Naive thymus-derived CD8-positive, alpha-beta T cell (primary cell): ENCODE measurements at places on chromosomes 5 and 9. TPM values are rescaled to one million over a fixed set of nuclear protein-coding genes. Genes with fewer than 3 reads are reported as not detected.
A peak's percentile ranks its signal among the peaks of the same experiment; 100 is the strongest.

DNA sequence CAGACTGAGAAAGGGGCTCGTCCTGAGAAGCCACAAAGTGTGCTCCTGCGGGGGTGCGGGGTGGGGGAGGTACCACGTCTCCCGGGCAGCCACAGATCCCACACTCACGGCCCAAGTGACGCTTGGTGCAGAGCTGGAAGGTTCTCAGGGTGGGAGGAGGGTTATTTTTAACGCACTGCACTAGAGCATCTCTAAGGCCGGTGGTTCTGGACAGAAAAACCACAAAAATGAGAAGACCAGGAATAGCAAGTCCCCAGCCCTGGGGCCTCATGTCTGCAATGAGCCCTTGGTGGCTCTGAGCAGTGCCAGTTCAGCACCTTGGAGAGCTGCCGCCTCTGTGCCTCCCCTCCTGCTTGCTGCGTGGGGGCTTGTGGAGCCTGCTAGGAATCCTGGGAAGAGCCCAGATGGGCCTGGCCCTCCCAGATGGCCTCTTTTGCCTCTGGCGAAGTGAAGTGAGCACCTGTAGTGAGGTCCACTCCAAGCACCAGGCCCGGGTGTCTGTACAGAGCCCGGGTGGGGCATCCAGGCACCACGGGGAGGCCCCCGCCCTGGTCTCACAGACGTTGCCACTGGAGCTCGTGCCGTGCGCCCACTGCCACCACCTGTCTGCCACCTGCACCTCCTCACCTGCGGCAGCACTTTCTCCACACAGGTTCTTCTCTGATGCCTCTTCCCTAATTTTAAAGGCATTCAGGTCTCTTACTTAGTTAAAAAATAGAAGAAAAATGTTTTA, 48.9 kb upstream of the CACNA1B start:
- no peak for DNase-seq

- DNase-seq: no peak
Observed at GRCh38 chr5:76685704-76686103, 30.2 kb upstream of the F2R start.

- DNase-seq: no peak
Observed at GRCh38 chr9:112233769-112234168, 58.7 kb upstream of the SUSD1 start.

- DNase-seq: peak; percentile 10
Observed at GRCh38 chr5:149959406-149960236, 937 bp upstream of the SLC26A2 start.

GRCh38 chr5:102048940-102049339, 247.1 kb downstream of the SLCO4C1 start:
- no peak for DNase-seq

DNA sequence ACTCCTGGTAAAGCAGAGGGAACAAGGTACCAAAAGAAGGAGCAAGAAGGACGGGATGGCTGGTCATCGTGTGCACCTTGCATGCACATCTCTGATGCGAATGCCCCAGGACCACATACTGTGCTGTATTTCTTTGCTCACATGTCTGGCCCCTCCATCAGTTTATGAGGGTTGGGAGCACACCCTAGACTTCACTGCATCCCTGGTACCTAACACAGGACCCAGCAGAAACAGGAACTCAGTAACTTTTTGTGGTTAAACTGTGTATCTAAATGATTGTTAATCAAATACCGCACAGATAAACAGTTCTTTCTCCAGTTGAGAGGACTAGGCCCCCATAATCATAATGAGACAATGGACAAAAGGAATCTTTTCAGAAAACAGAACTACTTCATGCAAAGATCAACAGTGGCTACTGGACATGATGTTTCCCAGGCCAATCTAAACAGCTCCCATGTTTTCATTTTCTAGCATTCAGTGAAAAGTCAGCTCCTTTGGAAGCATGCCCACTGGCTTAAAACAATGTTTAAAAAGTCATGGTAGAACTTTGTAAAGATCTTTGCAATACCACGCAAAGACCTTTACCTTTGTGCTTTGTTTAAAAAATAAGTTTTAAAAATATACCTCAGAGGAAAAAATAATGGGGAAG, 55.5 kb upstream of the IFNK start:
- no peak for DNase-seq

DNA sequence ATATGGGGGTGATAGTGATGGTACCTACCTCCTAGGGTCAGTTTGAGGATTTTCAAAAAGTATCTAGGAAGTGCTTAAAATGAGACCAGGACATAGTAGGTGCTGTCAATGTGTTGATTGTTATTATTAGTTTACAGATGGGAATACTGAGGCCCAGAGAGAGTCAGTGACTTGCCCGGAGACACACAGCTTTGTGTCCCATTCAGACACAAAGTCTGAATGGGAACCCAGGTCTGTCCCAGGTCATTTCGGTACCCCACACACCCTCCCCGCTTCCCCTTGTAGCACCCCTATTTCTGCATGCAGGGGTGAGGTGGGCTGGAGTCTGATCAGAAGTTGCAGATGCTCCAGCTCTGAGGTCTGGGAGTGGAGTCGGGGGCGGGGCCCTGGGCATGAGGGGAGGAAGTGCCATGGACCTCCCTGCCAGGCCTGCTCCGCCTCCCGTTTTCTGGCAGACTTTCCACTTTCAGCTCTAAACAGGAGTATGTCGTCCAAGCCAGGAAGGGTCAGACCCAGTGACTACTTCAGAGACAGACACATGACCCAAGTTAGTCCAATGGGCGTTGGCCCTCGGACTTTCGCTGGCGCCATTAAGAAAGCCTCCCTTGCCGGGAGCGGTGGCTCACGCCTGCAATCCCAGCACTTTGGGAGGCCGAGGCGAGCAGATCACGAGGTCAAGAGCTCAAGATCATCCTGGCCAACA, 3.2 kb upstream of the DBN1 start:
- DNase-seq: no peak

- DNase-seq: no peak
Observed at GRCh38 chr9:121826711-121827110, 175.3 kb downstream of the DAB2IP start.

Gene MRNIP
- polyA plus RNA-seq: 18.5 TPM

DNA sequence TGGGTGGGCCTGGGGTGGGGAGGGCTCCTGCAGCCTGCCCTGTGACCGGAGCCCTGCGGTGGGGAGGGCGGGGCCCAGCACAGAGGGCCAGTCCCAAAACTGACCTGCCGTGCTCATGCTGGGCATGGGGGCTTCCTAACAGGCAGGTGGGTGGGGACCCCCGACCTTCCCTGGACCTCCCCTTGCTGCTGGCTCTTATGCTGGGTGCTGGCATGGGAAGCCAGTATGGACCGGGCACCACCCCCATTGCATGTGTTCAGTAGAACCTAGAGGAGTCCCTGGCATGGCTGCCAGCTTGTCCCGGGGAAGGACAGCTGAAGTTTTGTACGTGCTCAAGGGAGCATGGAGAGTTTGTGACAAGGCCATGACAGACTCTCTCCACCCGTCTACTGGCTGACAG, 37.1 kb downstream of the WNK2 start:
- no peak for DNase-seq

Gene FABP6
- not detected for polyA plus RNA-seq

GRCh38 chr5:78288246-78288645, 6.3 kb downstream of the AP3B1 start:
- DNase-seq: no peak

DNA sequence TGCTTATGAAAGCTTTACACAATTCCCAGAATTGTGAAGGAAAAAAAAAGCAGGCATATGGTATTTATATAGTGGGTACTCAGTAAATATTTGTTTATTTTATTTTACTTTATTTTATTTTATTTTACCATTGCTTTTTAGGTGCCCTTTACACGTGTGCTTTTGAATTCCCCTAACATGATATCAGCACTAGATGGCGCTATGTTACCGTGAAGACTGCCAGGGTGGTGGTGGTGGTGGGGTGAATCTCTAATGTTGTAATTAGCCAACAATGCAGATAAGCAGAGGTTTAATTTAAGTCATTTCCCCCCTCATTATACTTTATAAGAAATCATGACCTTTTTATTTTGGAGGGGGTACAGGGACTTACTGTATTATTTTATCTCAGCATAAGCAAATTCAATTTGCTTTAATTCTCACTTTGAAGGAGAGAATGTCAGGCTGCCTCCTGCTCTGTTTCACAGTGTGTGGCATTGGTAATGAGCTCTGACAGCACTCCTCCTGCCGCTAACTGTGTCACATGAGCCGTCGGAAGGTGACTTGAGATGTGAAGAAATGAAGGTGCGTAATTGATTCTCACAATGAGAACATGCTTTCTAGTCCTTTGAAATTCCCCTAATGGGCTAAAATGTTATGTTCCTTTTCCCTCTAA, 165.6 kb downstream of the YTHDC2 start:
- no peak for DNase-seq

DNA sequence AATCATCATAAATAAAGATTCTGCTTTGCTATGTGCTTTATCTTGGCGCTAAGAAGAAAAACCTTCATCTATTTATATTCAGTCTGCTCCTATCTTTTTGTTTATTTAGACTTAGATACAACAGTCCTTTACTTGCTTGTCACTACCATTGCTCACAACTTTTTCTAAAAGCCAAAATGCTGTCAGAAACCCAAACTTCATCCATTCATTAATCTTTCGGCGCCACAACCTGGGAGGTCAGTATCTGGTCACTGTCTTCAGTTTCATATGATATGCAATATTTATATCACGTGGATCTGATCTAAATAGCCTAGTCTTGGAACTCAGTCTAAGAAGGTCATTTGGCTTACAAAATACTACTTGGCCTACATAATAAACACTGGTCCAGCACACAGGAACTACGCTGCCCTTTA, 159.3 kb upstream of the TARS1 start:
- DNase-seq: no peak

DNA sequence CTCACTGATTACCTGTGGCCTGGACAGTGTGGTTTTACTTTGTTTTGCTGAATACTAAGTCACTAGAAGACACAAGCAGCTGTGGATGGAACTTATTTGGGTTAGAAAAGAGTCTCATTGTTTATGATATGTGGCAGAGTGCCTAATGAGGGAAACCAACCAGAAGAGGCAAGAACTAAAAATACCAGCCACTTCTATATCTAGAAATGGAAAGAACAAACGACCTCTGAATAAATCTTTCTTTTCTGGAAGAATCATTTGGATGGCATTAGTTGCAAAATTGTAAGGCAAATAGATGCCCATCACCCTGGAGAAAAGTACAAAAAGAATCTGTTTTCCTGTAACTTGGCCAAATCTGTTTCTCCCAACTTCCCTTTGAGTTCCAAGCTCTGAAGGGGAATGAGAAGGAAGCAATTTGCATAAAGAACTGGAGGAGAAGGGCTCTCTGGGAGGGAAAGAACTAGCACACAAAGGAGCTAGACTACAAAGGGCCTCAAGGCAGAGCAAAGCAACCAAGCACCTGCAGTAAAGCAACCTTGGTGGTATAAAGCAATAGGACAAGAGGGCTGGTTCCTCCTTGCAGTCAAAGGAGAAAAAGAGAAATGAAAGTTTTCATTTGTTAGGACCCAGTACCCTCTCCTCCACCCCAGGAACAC, 455.4 kb downstream of the CAAP1 start:
- no peak for DNase-seq

Gene SOHLH1
- polyA plus RNA-seq: not detected

DNA sequence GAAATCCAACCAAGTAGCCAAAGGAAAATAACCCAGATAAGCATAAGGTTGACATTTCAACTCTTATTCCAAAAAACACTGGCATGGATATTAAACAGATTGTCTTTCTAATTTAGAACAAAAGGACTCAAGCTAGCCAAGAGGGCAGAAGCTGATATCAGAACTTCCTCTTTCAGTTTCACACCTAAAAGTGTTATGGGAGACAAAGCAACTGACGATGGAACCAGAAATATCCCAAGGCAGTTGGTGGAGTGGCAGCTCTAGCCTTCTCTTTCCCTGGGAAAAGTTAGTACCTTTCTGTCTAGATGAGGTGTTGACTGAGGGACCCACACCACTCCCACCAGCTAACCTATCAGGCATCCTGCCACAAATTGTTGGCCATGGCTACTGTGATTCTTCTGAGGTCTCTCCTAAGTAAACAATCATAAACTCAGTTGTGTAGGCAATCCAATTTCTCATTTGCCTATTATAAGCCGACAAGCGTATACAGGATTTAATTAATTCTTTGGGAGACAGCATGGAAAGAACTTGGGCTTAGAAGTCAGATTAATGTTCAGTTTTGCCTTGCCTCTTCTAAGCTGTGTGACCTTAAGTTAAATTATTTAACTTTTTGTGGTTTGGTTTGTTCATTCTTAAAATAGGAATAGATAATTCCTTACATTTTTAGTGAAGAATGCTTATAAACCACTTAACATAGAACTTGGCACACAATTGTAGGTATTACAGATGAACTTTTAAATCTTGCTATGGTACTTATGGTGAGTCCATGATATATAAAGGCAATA, 110.9 kb upstream of the ADAMTSL1 start:
- no peak for DNase-seq

DNA sequence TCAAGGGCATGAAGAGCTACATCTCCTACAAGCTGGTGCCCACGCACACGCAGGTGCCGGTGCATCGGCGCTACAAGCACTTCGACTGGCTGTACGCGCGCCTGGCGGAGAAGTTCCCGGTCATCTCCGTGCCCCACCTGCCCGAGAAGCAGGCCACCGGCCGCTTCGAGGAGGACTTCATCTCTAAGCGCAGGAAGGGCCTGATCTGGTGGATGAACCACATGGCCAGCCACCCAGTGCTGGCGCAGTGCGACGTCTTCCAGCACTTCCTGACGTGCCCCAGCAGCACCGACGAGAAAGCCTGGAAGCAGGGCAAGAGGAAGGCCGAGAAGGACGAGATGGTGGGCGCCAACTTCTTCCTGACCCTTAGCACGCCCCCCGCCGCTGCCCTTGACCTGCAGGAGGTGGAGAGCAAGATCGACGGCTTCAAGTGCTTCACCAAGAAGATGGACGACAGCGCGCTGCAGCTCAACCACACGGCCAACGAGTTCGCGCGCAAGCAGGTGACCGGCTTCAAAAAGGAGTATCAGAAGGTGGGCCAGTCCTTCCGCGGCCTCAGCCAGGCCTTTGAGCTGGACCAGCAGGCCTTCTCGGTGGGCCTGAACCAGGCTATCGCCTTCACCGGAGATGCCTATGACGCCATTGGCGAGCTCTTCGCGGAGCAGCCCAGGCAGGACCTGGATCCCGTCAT, 1.4 kb downstream of the SNX18 start:
- no peak for DNase-seq

DNA sequence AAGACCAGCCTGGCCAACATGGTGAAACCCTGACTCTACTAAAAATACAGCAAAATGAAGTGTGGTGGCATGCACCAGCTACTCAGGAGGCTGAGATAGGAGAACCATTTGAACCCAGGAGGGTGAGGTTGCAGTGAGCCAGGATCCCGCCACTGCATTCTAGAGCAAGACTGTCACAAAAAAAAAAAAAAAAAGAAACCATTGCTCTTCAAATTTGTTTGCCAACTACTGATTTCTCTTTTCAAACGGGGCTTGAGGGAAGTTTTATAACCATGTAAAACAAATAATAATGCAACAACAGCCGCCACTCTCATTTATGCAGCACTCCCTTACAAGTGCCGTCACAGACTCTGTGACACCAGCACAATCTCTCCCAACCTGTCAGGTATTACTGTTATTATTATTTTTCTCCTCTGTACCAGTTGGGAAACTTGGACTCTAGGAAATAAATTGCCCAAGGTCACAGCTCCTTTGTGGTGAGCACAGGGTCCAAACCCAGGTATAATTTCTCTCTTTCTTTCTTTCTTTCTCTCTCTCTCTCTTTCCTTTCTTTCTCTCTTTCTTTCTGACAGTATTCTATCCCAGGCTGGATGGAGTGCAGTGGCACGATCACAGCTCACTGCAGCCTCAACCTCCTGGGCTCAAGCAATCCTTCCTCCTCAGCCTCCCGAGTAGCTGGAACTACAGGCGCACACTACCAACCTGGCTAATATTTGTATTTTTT, 25.4 kb downstream of the SERINC5 start:
- no peak for DNase-seq

GRCh38 chr9:2677915-2678889, 39.1 kb upstream of the KCNV2 start:
- no peak for DNase-seq

Gene ORM2
- not detected for polyA plus RNA-seq

GRCh38 chr5:140996060-140996459, 29.8 kb downstream of the PCDHAC2 start:
- no peak for DNase-seq
